ENCODE measurements at places on chromosomes 2 and 18. TPM values are rescaled to one million over a fixed set of nuclear protein-coding genes. Genes with fewer than 3 reads are reported as not detected.

Gene ARHGAP28
- total RNA-seq: 0.26 TPM

Gene ANKRD62
- 0.13 TPM for total RNA-seq

GRCh38 chr2:120455390-120455789 is 109.5 kb downstream of the INHBB start:
- DNase-seq: no peak

- DNase-seq: peak; percentile 98
Measured at GRCh38 chr2:191637182-191638078, 40.5 kb upstream of the NABP1 start.

- DNase-seq: no peak
Measured at GRCh38 chr2:236628256-236628901, 58.8 kb downstream of the ACKR3 start.

DNA sequence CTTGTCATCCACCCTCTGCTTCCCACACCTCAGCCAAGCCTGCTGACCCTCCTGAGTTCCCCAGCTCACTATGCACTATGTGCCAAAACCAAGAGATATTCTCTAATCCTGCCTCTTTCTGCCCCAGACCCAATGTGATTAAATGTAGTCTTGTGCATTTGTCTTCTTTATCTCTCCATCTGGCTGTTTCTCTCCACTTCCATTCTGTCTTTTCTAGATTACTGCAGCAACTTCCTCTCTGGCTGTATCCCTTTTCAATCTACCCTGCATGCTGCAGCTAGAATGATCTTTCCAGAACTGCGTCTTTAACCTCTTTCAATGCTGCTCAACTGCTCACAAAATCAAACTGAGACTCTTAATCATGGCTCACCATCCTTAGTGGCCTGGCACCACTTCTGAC is 164.1 kb downstream of the GALNT14 start:
- no peak for DNase-seq

- DNase-seq: peak; percentile 57
Measured at GRCh38 chr2:80499095-80499494, 194.5 kb upstream of the LRRTM1 start.

- DNase-seq: no peak
Measured at GRCh38 chr2:80323610-80324009, 19.1 kb upstream of the LRRTM1 start.

DNA sequence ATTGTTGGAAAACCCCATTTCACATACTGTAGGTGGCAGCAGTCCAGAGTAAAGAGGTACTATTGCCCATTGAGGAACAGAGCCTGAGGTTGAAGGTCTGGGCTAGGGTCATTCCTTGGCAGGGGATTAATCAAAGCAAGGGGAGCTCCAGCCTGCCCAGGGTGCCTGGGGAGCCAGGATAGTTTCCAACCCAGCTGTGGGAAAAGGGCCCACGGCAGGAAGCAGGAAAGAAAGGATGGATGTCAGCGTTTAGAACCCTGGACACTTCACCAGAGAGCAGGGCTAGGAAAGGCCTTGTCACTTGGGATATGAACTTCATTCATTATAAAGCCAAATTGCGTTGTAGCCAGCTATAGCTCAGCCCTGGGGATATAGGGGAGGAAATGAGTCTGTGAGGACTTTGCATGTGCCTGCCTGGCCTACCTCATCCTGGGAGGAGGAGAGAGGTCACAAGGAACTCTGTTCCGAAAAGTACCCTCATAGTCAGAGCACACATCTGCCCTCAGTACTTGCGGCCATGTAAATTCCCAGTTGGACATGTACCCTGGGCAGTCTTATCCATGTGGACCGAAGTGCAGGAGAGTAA is 140.2 kb upstream of the COPS8 start:
- DNase-seq: no peak

DNA sequence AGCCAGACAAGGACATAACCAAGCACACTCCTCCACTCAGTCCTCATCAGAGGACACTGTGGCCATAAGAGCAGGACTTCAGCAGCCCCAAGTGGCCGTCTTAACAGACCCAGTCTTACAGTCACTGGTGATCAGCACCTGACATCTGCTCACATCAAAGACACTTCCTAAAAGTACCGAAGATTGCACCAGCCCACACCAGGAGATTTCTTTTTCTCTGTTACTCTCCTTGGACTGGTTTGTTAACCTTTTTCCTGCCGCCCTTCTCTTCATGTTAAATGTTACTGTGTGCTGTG is 44.1 kb downstream of the MRPS5 start:
- DNase-seq: no peak
